HCT116 (cell line): ENCODE measurements at places on chromosomes 6 and 20.

GRCh38 chr6:151252634-151253033 is 12.9 kb downstream of the AKAP12 start:
- DNase-seq = no peak

- no peak for DNase-seq
Observed at GRCh38 chr6:157774153-157775135, 48.6 kb upstream of the SNX9 start.

DNA sequence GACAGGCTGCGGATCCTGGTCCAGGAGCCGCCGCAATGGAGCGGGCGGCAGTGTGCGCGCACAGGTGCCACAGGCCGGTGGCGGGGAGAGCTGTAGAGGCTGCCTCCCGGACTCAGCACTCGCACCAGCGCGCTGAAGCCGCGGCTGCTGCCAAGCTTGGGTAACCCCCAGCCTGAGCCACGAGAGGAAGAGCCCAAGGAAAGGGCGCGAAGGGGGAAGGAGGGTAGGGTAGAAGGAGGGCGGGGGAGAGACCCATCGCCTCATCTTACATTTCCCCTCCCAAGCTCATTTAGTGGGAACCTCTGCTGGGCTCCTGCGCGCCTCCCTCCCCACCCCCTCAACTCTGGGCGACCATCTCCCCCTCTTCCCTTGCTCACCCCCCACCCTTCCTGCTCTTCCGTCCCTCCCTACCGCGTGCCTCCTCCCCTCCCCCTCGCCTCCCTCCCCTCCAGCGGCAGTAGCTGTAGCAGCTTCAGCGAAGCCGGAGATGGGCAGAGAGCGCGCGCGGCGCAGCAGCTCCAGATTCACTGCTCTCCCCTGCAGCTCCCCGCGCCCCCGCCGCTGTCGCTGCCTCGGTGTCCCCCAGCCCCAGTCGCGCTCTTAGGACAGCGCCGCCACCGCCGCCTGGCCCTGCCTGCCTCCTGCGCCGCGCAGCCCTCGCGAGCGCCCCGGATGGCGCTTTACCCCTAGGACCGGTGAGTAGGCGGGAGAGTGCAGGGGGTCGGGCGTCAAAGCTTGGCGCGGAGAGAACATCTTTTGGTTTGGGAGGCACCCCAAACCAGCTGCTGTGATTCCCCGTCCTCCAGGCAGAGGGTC is at the start of gene FUT9:
FUT9 (plus strand) TSS at position 457 of the 816 bp plus-strand sequence. CDS start 187,182 bp downstream, outside the sequence.
- no peak for DNase-seq

- DNase-seq = no peak
Observed at GRCh38 chr6:39903656-39904055, 30.6 kb downstream of the MOCS1 start.

GRCh38 chr6:167567142-167568033 is 242.5 kb downstream of the TTLL2 start:
- DNase-seq = no peak
